ENCODE measurements at places on chromosomes 12 and 14.

DNA sequence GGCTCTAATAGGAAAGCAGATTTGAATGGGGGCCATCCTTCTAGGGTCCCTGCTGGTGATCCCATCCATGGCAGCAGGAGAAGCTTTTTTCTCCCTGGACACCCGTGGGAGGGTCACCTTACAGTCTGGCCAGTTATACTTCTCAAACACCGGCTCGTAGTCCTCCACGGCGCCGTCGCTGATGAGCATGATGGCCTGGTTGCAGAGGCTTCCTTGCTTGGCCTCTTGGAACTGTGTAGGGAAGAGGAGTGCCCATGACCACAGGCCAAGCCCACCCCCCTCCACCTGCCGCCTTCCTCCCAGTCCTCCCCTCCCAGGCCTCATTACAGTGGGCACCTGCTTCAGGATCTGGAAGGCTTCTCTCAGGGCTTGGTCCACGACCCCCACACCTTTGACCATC lies 33.8 kb downstream of the CACNA2D4 start:
- DNase-seq = no peak

GRCh38 chr14:103185051-103186029 lies 62.1 kb downstream of the TNFAIP2 start:
- no peak for DNase-seq

DNA sequence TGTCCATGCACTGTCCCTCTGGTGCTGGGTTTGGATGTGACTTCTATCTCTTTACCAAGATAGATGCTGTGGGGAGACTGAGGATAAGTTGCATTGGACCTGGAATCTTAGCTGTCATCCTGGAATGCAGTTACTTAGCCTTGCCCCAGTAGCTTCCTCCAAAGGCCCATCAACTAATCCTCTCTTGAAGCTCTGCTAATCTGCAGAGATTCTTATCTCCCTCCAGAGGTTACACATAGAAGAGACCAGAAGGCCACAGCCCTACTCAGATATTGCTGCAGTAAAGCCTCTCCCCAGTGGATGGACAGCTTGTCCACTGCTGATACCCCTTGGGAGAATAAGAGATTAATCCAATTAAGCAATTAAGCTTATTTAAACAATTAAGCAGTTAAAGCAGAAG lies 867.2 kb downstream of the BCL11B start:
- DNase-seq = no peak

DNA sequence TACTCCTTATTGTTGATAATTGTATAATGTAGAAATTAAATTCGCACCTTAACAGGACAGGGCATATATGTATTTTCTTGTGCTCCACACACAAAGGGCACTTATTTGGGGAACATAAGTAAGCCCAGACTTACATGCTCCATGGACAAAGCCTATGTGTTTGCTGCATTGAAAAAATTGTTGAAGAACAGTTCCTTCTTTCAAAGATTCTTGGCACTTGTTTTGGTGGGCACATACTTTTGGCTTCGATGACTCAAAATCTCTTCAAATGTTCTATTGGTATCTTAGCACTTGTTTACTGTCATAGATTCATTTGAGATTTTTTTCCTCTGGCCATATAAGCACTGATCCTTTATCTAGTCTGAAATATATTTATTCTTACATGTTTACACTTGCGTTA lies 1.4 kb upstream of the MAP4K5 start:
- DNase-seq = no peak

DNA sequence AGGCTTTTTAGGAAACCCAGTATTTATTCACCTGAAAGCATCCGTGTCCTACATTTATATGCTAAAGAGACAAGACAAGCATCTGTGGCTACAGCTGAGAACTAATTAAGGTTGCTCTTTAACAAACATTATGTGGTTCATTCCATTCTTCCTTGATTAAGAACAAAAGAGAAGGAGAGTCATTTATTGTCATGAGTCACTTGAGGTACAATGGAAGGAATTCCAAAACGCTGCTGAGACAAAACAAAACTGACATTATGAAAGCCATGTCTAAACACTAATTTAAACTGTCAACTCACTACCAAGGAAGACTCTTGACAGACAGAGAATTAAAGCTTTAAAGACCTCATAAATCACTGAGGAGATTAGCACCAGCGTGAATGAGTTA lies 214.4 kb downstream of the BMP4 start:
- DNase-seq = no peak

DNA sequence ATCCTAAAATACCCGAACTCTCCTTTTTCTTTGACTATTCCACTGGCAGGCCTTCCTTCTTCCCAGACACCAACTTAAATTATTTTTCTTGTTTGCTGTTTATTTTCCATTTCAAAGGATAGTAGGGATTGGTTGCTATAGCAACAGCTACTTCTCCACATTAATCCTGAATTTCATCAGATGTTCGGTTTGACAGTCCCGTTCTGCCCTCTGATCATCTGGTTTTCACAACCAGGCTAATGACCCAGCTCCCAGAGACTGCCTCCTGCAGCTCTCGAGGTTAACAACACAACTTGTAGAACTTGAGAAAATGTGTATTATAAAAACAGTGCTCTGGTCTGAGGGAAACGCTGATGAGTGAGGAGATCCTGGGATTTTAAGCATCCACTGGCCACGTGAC lies 45.5 kb downstream of the NUAK1 start:
- DNase-seq = no peak

DNA sequence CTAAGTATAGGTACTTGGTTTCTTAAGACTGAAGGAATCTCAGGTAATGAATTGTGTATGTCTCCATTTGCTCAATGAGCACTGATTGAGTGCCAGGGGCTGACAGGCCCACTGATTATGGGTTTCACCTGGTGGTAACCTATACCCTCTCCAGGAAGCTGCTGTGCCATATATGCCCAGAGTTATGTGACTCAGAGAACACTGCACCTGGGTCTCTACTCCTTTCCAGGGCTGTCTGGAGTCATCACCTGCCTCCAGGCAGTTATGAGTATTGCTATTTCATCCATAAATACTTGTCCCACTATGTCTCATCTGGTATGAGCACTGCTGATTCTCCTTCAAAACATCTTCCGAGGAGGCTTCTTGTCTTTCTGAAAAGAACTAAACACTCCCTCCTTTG lies 692.9 kb downstream of the BCL11B start:
- DNase-seq = no peak

DNA sequence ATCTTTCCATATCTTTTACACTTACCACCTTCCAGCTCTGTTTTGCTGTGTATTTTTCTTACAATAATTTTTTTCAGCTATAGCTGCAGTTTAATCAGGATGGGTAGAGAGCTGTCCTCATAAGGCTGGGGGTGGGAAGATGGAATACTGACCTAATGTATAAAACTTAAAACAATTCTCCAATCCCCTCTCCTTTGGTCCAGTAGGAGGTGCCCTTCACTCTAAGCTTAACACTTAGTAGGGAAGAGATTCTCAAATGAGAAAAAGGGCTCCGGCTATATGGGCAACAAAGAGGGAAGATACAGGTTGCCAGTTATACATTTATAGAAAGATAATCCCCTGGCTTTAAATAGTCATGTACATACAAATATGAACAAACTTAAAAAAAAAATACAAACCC lies 2.8 kb downstream of the ORMDL2 start:
- no peak for DNase-seq

GRCh38 chr12:107014055-107014454 lies 27.1 kb upstream of the MTERF2 start:
- DNase-seq = no peak

DNA sequence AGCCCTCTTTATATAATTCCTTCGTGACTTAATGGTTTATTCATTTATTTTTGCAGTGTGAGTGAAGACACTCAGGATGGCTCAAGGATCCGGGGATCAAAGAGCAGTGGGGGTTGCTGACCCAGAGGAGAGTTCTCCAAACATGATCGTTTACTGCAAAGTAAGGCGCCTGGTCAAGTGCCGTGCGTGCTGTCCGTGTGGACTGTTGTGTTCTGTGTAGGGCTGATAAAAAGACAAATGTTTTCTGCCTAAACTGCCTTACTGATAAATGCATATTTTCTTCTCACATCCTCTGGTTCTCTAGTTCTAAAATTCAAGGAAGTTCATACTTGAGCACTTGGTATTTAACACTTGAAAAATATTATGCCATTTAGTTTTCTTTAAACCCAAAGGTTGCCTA lies 32.5 kb downstream of the RGS6 start:
- DNase-seq = no peak

- no peak for DNase-seq
These were observed 78.0 kb downstream of the SRGAP1 start for GRCh38 chr12:63922474-63922873.

GRCh38 chr14:50035214-50035613 lies 81.2 kb downstream of the VCPKMT start:
- DNase-seq = no peak

GRCh38 chr12:50926415-50926814 lies 25.9 kb upstream of the HIGD1C start:
- no peak for DNase-seq
